ENCODE measurements at places on chromosomes 16 and 17.

DNA sequence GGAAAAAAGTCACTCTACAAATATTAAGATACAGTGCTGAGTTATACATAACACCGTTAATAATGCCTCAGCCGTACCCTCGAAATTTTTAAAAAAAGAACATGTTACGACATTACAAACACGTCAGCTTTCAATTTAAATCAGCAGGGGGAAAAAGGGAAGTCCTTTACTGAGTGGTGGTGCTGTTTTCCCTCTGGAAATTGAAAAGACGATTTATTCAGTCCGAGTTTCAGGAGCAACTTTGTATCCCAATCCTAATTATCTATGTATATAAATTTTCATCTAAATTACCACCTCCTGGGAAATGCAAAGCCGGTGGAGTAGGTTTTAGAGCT lies 1.3 kb downstream of the NETO2 start:
- DNase-seq: no peak

GRCh38 chr17:11943759-11944347 lies 53.4 kb downstream of the ZNF18 start:
- no peak for DNase-seq

DNA sequence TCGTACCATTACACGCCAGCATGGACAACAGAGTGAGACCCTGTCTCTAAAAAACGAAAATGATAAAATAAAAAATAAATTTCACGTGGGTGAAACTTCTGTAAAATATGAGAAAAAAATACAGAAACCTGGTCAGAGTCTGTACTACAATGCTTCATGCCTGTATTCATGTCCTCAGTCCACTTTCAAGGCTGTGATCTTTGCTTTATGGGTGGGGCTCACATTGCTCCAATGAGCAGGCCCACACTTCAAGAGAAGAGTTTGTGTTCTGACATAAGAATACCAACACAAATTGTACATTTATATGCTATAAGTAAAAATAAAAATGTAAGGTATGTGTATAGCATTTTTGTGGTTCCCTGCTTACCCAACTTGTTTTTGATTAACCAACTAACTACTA lies 32.2 kb upstream of the ABCA3 start:
- no peak for DNase-seq

GRCh38 chr16:11121914-11122692 lies 133.9 kb downstream of the SOCS1 start:
- DNase-seq: no peak

DNA sequence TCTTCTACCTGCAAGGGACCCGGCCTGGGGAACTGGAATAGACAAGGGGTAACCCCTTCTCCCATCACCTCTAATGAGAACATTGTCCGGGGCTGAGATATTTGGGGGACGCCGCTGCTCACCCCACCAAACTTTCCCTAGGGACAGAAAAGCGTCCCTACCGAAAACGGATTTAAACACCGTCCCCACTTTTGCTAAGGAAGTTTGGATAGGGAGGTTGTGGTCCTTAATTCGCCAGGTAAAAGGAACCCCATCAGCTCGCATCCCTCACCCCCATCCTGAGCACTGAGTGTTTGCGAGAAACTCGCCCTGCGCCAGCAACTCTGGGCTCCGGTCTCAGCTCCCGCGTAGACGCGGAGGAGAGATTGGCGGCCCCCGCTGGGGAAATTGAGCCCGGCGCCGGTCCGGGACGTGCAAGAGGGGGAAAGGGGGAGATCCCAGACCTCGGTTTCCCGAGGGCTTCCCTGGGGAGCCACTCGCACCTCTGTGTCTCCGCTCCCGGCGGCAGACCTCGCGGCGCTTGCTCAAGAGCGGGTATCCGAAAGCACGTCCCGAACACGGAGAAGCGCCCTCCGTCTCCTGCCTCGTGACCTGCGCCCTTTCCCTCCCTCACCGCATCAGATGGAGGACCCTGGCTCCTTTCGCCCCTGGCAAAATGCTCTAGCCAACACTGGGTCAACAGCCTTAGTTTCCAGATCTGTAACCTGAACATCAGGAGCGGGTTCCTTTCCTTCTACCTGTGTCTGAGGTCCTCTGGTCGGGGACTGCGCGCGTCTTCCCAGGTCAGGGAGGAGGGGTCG lies 3.1 kb upstream of the SOX9 start:
- peak; percentile 49 for DNase-seq

DNA sequence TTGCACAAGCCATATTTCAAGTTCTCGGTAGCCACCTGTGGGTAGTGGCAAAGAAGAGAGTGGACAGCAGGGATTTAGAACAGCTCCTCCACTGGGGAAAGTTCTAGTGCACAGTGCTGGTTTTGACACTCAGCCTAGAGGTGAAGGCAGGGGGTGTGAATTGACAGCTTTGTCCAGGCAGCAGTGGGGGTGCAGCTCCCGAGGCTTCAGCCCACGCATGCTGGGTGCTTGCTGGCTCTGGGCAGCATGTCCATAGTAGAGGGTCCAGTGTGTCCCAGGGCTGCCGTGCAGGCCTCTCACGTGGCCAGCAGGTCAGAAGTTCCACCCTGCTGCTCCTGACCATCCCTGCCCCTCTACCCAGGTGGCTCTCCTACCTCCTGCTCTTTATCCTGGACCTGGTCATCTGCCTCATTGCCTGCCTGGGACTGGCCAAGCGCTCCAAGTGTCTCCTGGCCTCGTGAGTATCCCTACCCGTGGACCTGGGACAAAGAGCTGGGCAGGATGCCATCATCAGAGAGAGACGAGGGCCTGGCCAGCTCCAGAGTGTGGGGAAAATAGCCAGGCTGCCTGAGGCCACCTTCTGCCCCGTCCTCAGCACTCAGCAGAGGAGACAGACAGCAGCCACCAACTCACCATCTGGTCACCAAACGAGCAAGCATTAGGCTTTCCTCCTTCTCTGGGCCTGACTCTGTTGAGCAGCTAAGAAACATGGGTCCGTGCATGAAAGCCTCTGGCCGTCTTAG lies 29.8 kb downstream of the TTYH2 start:
- no peak for DNase-seq

- DNase-seq: no peak
Measured at GRCh38 chr16:9091867-9092281, 430 bp downstream of the HAPSTR1 start.

GRCh38 chr17:71505200-71505599 lies 615.6 kb upstream of the SOX9 start:
- DNase-seq: no peak

DNA sequence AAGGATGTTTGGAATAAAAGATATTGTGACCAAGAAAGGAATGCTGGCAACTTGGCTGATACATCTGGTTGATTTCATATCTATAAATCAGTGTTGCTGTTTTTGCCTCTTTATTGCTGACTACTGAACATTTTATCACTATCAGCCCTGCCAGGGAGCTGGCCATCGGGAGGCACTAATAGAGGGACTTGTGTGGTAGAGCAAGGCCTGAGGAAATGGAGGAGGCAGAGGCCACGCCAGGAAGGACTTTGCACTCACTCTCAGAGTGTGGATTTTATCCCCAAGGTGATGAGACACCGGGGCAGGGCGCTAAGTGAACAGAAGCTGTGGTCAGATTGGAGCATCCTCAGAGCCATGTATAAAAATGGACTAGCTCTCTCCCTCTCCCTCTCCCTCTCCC lies 9.3 kb upstream of the CYB561 start:
- no peak for DNase-seq

DNA sequence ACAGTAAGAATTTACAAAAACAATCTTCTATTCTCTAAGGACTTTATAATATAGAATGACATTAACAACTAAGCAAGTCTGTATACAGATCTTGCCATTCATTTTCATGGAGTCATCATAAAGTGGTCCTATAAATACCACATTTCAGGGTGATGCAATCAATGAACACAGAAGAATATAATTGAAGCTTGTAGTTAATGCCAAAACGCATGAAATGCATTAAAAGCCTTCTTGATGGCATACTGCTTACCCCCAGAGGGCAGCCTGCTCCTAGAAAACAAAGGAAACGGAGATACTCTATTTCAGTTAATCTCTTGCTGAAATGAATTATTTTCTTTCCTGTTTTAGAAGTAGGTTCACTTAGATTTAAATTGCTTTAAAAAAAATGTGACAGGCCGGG lies 45.2 kb upstream of the STAC2 start:
- no peak for DNase-seq

- peak; percentile 76 for DNase-seq
Measured at GRCh38 chr17:7885367-7886226, 3.0 kb upstream of the CHD3 start.

- no peak for DNase-seq
Measured at GRCh38 chr16:70483426-70483825, 29.0 kb downstream of the FCSK start.

DNA sequence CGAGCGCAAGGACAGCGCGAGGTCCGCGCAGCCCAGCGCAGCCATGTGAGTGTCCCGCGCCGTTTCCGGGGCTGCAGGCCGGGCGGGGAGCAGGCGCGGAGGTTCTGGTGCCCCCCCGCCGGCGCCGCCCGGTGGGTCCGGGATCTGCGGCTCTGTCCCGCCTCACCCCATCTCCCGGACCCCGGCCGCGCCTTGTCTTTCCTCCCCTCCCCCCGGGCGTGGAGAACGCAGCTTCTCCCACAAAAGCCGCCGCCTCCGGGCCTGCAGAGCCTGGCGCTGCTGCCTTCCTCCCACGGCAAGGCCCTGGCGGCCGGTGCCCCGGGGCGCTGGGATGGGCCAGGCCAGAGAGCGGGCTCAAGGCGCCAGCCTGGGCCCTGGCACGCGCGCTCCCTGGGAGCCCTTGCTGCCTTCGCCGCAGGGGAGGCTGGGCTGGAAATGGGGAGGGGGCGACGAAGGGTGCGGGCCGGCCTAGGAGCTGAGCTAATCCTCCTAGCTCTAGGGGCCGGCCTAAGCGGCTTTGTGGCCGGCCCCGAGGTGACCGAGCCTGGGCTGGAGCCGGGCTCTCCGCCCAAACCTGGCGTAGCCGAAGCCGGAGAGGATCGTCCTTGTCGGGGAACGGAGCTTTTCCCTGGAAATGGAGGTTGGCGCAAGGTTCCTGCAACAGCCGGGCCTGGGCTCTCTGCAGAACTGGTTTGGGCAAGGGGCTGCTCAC lies 397 bp downstream of the RIPOR1 start:
- DNase-seq: peak; percentile 54

GRCh38 chr16:75506574-75506973 lies 11.3 kb upstream of the CHST6 start:
- DNase-seq: no peak

DNA sequence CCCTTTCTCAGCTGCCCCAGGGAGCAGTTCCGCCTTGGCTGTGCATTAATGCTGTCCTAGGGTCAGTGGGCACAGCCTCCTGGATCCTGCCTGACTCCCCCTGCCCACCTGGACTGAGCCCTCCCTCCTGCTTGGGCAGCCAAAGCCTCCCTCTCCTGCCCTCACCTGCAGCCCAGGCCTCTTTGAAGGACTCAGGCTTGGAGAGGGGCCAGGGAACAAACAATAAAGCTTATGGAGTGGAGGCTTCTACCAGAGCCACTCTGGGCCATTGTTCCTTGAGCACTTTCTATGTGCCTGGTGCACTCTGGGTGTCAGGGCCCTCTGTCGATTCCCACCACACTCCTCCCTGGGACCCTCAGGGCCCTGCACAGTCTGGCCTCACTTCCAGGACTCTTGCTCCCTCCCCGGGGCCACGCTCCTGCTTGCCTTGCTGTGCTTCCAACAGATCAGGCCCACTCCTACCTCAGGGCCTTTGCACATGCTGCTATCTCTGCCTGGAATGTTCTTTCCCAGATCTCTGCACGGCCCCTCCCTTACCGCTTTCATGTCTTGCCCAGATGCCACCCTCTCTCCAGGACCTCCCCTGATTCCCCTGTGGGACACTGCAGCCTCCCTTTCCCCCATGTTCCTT lies 5.0 kb downstream of the KCNJ12 start:
- DNase-seq: no peak

DNA sequence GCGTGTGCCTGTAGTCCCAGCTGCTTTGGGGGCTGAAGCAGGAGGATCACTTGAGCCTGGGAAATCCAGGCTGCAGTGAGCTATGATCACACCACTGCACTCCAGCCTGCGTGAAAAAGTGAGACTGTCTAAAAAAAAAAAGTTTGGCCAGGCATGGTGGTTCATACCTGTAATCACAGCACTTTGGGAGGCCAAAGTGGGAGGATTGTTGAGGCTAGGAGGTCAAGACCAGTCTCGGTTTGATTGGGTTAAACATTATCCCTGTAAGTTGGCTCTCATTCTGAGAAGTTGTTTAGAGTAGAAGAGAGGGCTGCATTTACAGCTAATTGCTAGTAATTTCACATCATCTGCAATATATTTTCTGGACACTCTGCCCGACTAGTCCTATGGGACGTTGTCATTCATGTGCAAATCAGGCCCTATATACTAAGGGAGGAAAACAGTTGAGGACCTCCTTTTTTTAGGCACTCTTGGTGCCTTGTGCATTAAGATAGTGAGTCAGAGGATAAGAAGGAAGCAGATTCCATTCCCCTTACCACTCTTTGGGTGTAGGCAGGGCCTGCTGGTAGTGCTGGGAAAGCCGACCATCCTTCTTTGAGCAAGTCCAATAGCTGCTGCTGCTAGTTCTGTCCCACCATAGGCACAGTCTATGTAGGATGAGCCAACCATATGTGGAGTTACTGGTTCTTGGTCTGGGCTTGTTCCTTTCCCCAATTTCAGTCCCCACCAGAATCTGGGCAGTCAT lies 18.7 kb downstream of the HMOX2 start:
- no peak for DNase-seq

DNA sequence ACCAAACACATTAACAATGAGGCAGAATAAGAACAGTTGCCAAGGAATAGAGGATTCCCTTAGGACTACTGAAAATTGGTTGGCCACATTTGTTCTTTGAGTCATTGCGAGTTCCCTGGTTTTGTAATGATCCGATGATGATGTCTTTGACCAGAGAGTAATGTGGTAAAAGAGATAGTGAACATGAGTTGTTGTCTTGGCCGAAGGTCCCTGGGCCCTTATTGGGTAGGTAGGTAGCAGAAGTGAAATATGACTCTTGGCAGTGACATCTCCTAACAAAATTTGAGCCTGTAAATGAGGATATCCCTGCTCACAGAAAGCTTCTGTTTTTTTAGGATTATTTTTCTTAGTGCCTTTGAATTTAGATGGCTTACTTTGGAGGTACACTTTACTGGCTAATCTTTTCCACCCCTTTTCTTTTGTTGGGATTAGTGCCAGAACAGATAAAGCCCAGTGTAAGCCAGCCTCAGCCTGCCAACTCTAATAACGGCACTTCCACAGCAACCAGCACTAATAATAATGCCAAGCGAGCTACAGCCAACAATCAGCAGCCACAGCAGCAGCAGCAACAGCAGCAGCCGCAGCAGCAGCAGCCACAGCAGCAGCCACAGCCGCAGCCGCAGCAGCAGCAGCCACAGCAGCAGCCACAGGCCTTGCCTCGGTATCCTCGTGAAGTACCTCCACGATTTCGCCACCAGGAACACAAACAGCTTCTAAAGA lies 47.2 kb downstream of the TNRC6A start:
- no peak for DNase-seq

GRCh38 chr16:3497771-3498170 lies 2.5 kb upstream of the C16orf90 start:
- DNase-seq: no peak

GRCh38 chr16:51243936-51244436 lies 92.9 kb upstream of the SALL1 start:
- DNase-seq: no peak

Measured in nephron progenitor cell (in vitro differentiated cells).